ENCODE measurements at places on chromosomes 3 and 15.

DNA sequence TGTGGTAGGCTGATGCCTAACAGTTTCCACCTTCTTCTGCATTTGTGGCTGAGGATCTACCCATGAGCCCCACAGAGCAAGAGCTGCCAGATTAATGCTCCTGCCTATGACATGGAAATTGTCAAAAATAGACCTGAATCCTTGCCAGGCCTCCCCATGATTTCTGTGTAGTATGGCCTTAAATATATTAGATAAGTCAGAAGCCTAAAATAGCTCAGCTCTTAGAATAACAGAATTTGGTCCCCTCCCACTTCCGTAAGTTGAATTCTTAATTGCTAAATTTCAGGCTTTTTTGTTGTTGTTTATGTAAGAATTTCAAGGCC, 129.0 kb downstream of the SERPINI1 start:
- DNase-seq: no peak

DNA sequence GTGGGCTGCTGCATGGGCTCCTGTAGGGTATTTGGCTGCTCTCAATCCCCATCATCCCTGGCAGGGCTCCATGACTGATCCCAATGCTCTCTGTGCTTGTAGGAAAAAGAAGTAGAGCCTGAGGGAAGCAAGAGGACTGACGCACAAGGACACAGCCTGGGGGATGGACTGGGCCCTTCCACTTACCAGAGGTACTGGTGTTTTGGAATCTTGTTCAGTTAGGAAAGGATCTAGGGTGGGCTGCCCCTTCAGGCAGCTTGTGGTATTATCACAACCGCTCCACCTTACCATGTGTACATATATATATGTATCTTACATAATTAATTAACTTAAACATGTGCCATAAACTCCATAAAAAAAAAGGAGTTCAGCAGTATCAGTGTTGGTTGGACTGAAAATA, 1.3 kb downstream of the SLC28A2 start:
- no peak for DNase-seq

- no peak for DNase-seq
These were observed 545.7 kb downstream of the TBL1XR1 start for GRCh38 chr3:176651622-176652021.

GRCh38 chr3:78255403-78255802, 1215.5 kb downstream of the ROBO2 start:
- DNase-seq: no peak

- DNase-seq: no peak
These were observed 120.2 kb downstream of the MEGF11 start for GRCh38 chr15:66133247-66133885.

DNA sequence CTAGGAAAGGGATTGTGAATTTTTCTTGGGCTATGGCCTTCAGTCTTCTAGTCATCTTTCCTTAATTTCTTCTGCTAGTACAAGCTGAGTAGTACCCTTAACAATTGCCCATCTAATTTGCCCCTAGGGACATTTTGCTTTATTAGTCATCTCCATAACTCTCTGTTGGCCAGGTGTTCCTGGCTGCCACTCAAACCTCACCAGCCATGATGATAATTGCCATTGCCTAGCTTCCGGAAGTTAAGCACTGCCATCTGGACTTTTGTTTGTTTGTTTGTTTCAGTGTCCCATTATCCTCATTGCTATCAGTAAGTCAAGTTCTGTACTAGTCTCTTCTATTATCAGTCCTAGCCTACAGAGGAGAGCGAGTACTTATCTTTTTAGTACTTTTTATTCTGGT, 36.6 kb upstream of the UBL7 start:
- DNase-seq: no peak

GRCh38 chr3:27575499-27575898, 91.3 kb upstream of the SLC4A7 start:
- no peak for DNase-seq

GRCh38 chr3:5806192-5806591, 618.7 kb downstream of the EDEM1 start:
- DNase-seq: no peak

DNA sequence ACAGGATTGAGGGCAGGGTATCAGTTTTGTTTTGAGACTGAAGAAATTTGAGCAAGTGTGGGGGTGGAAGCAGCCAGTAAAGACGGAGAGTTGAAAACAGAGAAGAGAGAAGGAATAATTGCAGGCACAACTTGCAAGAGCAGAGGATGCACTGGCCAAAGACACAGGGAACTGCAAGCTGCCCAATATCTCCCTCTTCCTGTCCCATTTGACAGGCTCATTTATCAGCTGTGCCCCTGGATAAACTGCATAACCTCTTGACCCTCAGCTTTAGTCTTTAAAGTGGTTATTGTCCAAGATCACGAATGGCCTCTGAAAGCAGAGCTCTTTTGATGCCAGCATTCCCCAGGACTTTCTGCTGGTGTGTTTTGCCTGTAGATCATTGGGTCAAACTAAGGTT, 5.0 kb upstream of the RAMAC start:
- no peak for DNase-seq

- no peak for DNase-seq
These were observed 70.7 kb upstream of the LSAMP start for GRCh38 chr3:116515973-116516372.

DNA sequence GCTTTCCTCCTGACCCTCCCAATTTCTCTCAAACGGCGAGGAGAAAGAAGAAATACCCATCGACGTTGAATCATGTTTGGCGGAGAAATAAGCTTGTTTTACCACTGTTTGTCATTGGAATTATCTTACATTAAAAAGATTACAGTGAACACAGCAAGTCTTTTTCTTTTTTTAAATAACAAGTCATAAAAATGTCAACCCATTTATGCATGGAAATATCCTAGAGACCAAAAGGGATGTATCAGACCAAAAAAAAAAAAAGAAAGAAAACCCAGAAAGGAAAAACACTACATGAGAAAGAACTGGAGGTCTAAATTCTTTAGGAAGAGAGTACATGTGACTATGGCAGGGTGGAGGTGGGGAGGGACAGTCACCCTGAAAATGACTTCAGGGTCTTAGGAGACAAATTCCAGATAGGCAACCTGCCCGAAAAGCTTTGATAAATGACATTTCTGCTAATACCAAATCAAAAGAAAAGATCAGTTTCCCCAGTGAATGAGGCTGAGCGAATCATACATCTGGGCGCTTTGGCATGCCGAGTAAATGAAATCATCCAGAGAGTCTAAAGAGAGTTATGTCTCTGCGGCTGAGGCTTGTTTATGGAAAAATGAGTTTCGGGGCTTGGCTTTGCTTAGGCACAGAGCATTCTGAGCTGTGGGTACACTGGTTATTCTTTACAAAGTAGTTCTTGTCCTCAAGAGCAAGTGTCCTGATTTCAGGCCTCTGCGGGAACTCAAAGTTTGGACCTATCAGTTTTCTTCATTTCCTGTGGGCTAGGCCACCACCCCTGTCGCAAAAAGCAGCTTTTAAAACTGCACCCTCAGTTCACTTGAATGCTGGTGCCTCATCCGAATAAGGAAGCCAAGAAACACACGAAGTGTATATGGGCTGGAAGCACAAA, 110.1 kb upstream of the TGFBR2 start:
- DNase-seq: no peak

GRCh38 chr15:75153087-75153486, 48.6 kb upstream of the C15orf39 start:
- DNase-seq: no peak

DNA sequence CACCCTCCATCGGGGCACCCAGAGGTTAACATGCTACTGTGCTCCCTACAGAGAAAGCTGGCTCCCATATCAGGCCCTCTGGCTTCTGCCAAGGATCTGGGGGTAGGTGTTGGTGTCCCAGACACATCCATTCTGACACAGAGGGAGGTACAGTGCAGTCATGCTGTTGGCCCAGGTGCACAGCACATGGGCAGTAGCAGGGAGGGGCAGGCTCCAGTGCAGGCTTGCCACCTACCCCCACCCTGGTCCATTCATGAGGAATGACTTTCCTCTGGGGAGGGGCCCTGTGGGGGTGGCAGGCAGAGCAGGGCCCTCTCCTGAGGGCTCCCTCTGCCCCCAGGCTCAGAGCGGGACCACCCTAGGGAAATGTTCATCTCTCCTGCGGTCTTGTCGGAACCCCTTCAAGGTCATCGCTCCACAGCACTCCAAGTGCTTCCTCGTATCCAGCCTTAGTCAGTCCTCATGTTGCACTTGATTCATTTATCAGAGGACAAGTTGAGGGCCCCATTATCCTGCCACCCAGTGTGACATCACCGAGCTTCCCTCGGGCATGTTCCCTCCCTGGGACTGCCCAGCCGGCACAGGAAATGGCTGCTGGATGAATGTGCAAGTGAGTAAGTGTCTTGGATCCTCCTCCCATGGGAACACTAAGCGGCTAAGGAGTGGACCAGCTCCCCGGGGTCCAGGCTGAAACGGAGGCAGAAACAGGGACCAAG, 10.0 kb downstream of the DUSP7 start:
- DNase-seq: no peak

DNA sequence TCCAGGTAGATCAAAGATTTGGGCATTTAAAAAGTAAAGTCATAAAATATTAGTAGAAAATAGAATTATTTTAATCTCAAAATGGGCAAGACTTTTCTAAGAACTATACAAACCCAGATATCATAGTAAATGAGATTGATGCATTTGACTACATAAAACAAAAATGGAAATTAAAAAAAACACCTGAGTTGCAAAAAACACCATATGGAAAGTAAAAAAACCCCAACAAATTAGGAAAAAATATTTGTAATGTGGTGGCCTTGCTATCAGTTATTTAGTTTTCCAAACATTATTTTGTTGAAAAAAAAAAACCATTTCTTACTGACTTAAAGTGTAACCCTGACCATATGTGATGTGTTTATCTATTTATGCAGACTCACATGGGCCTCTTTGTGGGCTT, 97.2 kb downstream of the PDCD6IP start:
- no peak for DNase-seq

GRCh38 chr3:2568929-2569328, 470.3 kb downstream of the CNTN4 start:
- no peak for DNase-seq

DNA sequence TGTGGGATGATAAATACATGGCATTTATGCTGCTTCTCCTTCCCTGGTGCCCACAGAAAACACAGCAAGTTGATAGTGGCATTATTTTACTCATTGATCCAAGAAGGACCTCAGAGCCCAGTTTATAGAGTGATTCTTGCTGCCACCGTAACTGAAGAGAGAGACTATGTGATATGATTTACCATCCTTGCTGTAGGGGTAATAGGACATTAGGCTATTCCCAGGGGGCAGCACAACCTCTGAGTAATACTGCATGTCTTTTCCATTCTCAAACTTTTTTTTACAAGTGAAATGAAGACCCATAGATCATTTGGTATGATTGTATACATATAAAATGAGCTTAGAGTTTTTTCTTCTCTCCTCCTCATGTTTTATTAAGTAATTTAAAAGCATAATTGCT, 136.4 kb downstream of the ABI3BP start:
- no peak for DNase-seq

GRCh38 chr3:136270179-136270578, 20.0 kb downstream of the PCCB start:
- DNase-seq: no peak

DNA sequence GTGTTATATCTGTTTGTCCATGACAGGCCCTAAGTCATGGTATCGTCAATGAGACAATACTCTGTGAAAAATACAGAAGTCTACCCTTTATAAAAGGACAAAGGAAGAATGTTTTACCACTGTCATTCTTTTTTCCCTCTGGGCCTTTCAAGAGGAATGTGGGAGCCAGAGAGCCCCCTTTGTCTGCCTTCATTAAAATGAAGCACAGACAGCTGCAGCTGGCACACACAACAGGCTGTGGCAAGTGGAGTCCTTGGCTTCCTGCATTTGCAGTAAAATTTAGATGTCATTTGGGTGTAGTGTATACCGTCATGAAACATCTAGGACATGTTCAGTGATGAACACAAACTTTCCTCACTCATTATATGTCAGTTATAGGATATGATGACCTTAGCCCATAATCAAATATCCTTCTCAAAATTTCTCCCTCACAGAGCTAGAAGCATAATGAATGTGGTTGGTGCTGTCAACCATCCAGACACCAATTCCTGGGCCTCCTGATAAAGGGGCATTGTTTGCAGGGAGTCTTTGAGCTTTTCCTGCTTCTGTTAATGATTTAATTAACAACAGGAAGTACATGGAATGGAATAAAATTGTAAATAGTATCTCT, 76.4 kb downstream of the DHX36 start:
- no peak for DNase-seq

- DNase-seq: no peak
These were observed 521.2 kb downstream of the RBMS3 start for GRCh38 chr3:29802057-29802456.

DNA sequence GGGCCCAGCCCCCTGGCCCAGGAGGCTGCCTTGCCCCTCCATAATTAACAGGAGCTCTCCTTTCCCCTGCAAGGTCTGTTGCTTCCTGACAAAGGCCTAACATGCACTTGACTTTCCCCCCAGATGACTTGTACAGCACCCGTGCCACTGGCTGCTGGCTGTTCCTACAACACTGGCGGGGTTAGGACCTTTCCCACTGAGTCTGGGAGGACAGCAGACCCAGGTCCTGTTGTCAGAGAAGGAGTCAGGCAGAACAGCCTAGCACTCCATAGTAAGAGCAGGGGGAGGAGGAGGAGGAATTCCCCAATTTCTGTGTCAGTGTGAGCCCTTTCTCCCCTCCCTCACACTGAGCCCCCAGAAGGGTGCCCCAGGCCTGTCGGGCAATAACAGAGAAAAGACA, 99.2 kb downstream of the CORO2B start:
- no peak for DNase-seq

- no peak for DNase-seq
These were observed 84.9 kb downstream of the HMG20A start for GRCh38 chr15:77505556-77505955.

- no peak for DNase-seq
These were observed 48.9 kb upstream of the KY start for GRCh38 chr3:134699721-134700120.

DNA sequence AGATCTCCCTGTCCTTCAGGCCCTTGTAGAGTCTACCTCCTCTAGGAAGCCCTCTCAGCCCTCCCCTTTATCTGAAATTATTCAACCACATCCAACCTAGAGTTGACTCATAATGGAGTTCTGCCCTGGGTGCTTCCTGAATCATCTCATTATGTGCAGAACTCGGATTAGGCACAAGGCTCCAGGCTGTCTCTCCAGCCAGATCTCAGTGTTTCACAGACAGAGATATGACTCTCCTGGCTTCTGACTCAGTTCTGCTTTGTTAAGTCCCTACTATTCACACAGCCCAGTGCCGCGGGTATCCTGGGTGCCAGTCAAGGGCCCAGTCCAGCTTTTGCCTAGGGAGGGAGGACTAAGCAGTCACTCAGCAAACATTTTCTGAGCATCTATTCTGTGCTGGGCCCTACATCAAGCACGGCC, 9.3 kb downstream of the STRA6 start:
- no peak for DNase-seq

- DNase-seq: no peak
These were observed 66.6 kb downstream of the C3orf20 start for GRCh38 chr3:14741510-14741909.

DNA sequence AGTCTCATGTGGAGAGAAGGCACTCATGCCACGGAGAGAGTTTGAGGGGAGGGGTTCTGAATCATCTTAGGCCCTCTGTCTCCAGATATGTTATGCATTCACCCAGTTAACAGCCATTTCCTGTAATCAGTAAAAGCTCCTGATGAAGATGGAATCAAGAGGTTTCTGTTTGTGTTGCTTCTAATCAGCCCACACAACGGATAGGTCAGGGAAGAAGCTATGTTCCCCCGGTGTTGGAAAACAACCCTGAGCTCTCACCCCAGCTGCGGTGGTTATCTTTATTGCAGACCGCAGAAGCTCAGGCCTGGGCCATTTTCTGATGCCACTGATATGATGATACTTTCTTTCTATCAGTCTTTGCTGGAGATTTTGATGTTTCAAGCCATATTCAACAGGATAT, 338.5 kb upstream of the ONECUT1 start:
- DNase-seq: no peak

- DNase-seq: no peak
These were observed 4.5 kb upstream of the MRPS22 start for GRCh38 chr3:139339219-139339906.

All from stimulated activated CD8-positive, alpha-beta memory T cell treated with anti-CD3 and anti-CD28 coated beads, Interleukin-4, amount 100 ng/mL, for 1 hour (primary cell).